A673 (cell line): ENCODE measurements at places on chromosomes 3 and 15.

DNA sequence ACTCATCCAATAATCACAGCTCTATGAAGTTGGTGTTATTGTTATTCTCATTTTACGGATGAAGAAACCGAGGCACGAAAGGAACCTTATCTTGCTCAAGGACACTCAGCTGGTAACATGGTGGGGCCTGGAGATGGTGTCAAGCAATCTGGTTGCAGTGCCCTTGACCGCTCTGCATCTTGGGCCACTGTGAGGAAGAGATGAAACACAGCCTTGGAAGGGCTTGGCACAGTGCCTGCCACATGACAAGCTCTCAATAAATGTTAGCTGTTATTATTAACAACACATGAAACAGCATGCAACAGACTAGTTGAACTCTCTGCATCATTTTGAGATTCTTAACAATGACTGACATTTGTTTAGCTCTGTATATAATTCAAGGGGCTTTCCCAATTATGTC is 10.1 kb upstream of the ITGA11 start:
- no peak for DNase-seq

- no peak for DNase-seq
These were observed 598.1 kb upstream of the CBLB start for GRCh38 chr3:106466881-106467280.

- no peak for DNase-seq
These were observed 72.7 kb downstream of the UACA start for GRCh38 chr15:70690491-70691276.

- no peak for DNase-seq
These were observed 248.8 kb upstream of the CDIN1 start for GRCh38 chr15:36330598-36330997.

DNA sequence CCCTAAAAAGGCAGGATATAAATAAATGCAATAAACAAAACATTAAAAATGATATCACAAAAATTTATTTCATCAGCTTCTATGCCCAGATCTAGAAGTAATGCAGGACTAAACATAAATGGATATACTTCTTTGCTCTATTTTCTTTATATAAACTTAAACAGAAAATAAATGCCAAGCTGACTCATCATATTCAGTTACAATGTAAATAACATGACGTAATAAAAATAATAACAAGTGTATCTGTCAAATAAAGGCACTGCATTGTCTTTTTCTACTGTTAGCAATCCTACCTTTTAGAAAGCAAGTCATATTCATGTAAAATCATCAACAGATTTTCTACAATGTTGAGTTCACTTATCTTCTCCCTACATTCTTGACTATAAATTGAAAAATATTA is 61.6 kb downstream of the NEK10 start:
- DNase-seq = no peak

DNA sequence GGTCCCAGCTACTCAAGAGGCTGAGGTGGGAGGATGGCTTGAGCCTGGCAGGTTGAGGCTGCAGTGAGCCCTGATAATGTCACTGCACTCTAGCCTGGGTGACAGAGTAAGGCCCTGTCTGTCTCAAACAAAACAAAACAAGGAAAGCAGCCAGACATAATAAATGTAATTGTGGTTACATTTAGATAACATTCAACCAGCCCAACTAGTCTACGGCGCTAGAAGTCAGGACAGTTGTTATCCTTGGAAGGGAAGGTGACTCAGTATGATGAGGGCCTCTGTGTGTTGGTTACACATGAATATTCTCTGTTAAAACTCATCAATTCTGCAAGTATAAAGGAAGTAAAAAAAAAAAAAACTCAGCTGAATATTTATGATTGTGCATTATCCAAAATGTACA is 27.0 kb upstream of the CSPG5 start:
- DNase-seq = no peak

DNA sequence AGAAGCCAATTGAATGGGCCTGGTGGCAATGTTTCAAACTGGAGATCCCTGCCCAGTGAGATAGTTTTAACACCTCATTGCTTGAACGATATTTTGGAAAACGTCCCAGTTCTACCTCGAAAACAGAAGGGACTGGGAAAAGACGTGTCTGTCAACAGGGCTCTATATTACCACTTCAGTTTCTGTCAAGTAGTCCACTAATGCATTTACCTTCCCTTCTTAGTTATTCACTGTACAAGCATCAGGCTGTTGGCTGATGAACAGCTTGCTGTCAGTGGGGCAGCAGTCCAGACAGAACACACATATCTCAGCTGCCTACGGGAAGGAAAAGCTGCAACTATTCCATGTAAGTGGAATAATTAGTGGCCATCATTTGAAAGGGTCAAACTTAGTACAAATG is 794.7 kb upstream of the GBE1 start:
- DNase-seq = no peak

- no peak for DNase-seq
These were observed 28.3 kb downstream of the SRP14 start for GRCh38 chr15:40010686-40011085.

DNA sequence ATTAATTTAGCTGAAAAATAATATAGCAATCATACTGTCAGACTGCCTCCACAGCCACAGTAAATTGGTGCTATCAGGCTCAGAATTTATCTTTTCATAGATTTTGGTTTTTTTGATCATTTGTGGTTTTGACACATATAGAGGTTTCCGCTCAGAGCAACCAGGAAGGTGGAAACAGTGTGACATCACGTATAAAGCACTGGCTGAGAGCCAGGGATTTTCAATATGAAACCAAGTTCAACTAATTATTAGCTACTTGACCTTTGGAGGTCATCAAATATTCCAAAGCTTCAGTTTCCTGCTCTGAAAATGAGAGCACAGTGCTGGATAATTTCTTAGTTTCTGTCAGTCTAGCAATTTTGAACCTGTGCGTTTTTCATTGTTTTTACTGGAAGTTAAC is 433.8 kb upstream of the SUCLG2 start:
- DNase-seq = no peak

DNA sequence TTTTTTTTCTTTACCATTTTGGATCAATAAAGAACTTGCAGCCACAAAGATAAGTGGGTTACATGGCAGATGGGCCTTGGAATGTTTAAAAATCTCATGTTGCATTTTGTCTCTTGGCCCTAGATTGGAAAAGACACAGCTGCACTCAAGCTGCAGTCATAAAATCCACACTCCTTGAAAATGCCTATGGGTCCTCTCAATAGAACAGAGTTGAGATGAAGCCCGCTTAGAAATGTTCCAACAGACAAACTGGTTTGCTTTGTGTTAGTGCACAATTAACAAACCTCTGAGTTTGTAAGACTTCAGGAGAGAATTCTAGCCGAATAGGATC is 401.2 kb upstream of the CDIN1 start:
- DNase-seq = no peak

GRCh38 chr3:23135026-23135785 is 67.9 kb upstream of the UBE2E2 start:
- no peak for DNase-seq

- DNase-seq = no peak
These were observed 17.8 kb downstream of the TBL1XR1 start for GRCh38 chr3:177179281-177180067.

DNA sequence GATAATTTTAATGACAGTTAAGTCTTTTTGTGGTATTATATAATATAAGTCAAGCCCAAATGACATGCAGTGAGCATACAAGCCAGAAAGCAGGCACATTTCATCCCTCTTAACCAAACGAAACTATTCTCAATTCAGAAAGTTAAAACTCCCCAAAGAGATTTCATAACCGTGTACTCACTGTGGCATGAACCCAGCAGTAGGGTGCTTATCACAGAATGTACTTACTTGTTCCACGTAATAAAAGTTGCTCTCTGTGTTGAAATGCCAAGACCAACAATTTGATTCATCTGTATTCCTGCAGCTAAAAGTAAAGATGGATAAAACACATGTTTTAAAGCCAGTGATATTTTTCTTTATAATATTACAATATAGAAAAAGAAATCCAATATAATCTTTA is 12.1 kb downstream of the GK5 start:
- DNase-seq = no peak

DNA sequence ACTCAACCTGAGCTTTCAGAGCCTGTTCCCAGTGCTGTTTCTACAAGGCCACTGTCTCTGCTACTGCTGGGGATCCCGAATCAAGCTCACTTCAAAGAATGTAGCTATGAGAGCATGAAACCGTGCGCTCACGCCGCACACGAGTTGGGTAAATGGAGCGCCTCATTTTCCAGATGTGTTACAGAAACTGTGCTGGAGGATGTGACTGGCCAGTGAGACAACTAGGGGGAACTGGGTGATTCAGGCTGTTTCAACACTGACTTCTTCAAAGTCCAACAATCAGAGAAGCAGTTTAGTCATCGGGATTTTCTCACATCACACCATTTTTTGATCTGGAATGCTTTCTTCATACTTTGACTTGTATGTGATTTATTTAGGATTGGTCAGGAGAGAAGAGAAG is 3.5 kb downstream of the ZNF710 start:
- no peak for DNase-seq

DNA sequence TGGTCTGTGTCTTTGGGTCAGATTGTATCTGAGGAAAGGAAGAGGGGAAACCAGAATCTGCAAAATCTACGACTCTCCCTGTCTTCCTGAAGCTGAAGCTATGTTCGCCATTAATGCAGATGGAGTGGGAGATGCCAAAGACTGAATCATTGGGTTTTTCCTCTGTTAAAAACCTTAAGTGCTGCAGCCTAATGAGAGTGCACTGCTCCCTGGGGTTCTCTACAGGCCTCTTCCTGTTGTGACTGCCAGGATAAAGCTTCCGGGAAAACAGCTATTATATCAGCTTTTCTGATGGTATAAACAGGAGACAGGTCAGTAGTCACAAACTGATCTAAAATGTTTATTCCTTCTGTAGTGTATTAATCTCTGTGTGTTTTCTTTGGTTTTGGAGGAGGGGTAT is 24.0 kb downstream of the RMDN3 start:
- peak; percentile 95 for DNase-seq

- DNase-seq = no peak
These were observed 29.7 kb upstream of the MDFIC2 start for GRCh38 chr3:70342149-70342548.

- DNase-seq = no peak
These were observed 56.8 kb downstream of the STARD9 start for GRCh38 chr15:42632105-42632675.

- DNase-seq = no peak
These were observed 125.1 kb upstream of the CTDSPL start for GRCh38 chr3:37736624-37737023.

DNA sequence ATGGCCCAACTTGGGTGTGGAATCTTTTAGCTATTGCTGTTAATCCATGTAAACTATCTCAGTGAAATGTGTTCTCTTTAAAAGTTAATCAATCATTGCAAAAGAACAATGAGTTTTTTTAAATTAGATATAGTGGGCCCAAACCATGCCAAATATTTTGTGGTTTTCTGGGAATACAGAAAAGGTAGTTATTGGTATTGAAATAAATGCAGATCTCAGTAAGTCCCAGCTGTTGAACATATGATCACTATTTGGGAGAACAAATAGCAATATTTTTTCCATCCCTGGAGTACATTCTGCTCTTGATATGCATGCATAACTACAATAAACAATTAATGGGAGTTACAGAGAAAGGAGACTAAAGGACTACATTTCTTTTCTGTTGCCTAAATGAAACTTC is 36.0 kb upstream of the LEKR1 start:
- DNase-seq = no peak

GRCh38 chr15:57541805-57542504 is 49.7 kb upstream of the MYZAP start:
- DNase-seq = peak; percentile 83

DNA sequence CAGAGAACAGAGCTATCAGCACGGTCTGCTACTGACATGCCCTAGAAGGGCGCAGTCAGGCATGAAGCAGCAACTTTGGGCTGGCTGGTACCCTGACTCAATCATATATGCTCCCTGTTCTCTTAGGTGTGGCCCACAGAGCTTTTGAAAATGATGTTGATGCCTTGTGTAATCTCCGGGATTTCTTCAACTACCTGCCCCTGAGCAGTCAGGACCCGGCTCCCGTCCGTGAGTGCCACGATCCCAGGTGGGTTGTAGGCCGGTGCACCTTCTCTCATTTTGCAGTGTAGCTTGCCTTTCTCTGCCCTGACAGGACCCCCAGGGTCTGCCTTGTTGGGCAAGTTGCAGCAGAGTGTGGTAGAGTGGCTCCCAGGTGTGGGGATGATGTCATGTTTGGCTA is 47.7 kb downstream of the PCCB start:
- no peak for DNase-seq

DNA sequence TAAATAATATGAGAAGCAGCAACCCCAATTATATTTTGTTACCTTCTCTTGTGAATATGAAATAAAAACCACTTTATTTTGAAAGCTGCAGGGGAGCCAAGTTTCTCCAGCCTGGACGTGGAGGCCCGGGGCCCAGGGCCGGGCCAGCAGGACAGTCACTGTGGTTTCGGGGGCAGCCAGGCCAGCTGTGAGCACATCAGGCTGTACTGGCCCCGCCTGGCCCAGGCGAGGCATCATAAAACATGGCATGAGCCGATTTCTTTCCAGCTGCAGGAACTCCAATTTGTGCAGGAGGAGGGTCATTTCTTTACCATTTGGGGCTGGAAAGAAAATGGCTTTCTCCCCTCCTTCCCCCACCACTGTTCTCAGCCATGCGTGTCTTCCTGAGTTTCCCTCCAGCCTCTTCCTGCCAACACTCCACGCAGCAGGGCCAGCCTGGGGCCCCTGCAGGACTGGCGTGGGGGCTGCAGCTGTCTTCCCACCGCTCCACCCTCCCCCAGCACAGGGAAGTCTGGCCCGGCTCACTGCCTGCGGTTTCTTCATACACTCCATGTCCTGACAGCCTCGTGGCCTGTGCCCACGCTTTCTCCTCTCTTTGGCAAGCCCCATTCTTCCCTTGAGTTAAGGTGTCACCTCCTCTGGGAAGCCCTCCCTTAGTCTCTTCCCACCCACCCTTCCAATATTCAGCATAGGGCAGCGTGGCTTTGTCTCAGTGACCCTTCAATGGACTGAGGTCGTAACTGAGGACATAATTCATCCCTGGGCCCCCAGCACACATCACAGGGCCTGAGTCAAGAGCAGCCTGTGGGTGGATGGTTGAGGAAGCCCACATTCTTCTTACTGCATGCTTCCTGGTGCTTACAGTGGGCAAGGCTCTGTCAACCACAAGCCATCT is 135.8 kb downstream of the CHSY1 start:
- DNase-seq = no peak

DNA sequence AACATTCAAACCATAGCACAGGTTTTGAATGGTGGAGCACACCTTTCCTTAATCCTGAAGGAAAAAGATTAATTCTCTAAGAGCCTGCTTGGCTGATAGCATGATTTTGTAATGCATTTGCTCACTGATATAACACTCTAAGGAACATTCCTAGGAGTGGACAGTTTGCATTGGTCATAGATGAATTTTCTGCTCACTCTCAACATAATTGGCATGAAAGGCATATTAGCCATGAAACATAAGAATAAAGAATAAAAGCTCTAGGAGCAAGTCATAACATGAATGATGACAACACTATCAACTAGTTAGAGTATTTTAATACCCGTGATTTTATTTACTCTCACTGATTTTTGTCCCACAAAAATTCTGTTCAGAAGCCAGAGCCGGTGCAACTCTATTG is 34.3 kb upstream of the LRTM1 start:
- no peak for DNase-seq

GRCh38 chr3:140007911-140008869 is 73.2 kb downstream of the CLSTN2 start:
- no peak for DNase-seq

GRCh38 chr15:82942691-82943090 is 9.8 kb downstream of the HOMER2 start:
- no peak for DNase-seq

- DNase-seq = peak; percentile 68
These were observed 50.3 kb downstream of the SHQ1 start for GRCh38 chr3:72797773-72798543.

GRCh38 chr3:125478326-125478725 is 41.7 kb downstream of the SNX4 start:
- no peak for DNase-seq
